Fibroblast of lung (primary cell): ENCODE measurements at places on chromosomes 6 and 20. TPM values are rescaled to one million over a fixed set of nuclear protein-coding genes. Genes with fewer than 3 reads are reported as not detected.

The FLRT3 gene
- 5.1 and 7.6 TPM in 2 replicates for total RNA-seq

The NHLRC1 gene
- total RNA-seq = 3.1 and 3.5 TPM in 2 replicates

DNA sequence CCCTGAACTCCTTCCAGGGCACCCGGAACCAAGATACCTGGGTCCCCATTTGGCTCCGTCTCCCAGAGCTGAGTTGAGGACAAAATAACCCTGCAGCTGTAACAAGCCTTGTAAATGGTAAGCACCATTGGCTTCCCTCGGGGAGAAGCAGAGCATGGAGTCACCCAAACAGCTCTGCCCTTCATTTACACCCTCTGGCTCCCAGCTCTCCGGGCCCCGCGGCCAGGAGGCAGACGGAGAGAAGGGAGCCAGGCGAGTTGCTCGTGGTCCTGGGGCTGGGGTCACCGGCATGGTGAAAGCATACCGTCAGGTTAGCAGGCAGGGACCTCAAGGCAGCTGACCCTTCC is 2.1 kb downstream of the TFEB start:
- no peak overlapping the region for H3K27ac ChIP-seq
- H3K4me3 ChIP-seq = peak overlapping the region; percentile 52
- DNase-seq = no peak
- H3K4me1 ChIP-seq = peaks cover 3% of the 10 kb centered on the region
- no peaks in the 10 kb centered on the region for H3K36me3 ChIP-seq

The PRR18 gene
- total RNA-seq = not detected in 2 replicates
